ENCODE measurements at places on chromosomes 1 and 21.

DNA sequence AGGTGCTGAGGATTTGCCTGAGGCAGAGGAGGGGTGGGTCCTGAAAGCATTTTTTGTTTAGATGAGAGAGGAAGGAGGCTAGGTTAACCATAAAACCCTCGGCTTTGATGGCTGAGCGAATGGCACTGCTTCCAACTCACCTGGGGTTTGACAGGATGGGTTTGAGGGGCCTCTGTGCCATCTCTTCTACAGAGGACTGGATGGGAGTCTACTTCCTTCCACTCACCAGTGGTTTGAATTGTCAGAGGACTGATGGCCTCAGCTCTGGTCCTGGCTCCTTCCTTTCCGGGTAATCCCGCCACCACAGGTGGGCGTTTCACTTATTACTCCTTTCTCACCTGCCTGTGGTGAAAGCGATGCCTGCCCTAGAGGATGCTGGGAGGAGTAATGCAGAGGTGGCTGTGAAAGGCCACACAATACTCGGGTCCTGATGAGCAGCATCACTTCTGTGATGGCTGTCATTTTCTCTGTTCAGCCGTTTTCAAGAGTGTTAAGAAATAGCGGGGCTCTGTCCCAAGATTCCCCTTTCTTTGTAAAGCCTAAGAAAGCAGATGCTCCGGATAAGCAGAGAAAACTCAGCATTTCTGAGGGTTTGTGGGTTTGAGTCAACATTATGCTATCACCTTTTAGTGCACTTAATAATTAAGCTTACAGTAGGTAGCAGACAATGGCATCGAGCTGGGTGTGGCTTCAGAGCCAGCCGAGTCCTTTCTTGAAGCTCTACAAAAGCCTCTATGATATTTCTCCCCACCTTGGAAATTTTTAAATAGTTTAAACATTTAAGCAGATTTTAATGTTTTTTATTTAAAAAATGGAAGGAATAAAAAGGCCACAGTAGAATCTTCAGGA lies 220.7 kb downstream of the HLX start:
- DNase-seq: no peak

- DNase-seq: no peak
Observed at GRCh38 chr1:55927702-55928290, 651.6 kb downstream of the PLPP3 start.

DNA sequence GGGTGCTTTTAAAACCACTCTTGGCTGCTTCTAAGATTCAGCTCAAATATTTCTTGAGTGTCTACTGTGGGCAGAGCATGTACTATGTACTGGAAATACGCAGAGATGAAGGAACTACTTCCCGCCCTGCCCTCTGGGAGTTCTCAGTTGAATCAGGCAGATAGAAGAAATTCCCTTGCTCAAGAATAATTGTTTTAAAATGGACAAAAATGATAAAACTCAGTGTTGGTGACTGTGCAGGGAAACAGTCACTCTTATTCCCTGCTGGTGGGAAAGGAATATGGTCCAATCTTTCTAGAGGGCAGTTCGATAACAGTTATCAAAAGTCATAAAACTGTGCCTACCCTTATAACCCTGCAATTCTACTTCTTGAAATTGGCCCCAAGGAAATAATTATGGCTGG lies 16.9 kb upstream of the GRHL3 start:
- DNase-seq: no peak

DNA sequence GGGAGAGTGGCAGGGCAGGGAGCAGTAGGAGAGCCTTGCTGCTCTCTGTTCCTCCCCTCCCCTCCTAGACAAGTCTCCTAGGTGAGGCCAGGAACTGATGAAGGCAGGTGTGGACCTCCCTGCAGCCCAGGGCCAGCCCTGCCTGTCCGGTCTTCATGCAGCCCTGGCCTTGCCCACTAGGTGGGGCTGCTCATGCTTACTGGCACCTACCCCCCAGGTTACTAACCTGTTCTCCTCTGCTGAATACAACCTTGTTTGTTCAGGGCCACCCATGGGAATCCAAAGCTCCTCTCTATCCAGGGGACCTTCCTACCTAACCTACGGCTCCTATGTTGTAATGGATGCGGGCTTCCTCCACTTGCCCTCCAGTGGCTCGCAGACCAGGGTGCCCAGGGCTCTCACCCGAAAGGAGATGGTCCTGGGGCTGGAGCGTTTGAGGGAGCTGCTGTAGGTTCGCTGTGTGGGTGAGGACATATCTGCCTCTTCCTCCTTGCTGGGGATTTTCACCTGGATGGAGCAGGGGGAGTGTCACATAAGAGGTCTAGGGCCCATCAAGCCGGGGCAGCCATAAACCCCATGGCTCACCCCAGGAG lies 7.9 kb upstream of the TNNT2 start:
- DNase-seq: peak; percentile 12

- DNase-seq: no peak
Observed at GRCh38 chr1:246703581-246703980, 20.6 kb upstream of the SCCPDH start.

DNA sequence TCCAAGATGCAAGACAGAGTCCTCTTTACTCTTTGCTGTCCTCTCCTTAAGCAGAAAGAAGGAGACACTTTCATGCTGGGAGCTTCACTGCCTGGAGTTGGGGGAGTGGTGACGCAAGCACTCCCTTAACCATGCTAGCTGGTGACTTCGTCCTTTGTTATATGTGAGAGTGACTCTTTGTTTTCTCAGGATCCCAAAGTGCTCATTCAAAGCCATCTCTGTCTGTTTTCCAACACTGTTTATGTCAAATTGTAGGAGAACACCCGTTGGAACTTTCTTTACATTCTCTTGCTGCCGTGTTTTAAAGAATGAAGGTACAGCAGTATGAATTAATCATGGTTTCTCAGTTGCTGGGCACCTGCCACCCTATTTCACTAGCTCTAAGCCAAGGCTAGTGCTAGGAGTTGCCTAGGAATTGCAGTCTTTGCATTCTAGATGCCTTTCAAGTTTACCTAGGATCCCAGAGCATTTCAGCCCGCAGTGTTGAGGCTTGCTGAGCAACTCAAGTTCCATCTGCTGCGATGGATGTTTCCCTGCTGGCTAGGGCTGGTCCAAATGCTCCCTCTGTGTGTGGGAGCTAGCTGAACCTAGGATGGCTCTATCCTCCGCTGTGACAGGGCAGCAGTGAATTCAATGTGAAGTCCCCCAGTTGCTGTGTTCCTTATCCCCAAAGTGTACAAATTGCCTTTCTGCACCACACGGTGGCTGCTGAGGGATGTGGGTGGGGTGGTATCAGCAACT lies 82.6 kb upstream of the GPR52 start:
- DNase-seq: no peak

DNA sequence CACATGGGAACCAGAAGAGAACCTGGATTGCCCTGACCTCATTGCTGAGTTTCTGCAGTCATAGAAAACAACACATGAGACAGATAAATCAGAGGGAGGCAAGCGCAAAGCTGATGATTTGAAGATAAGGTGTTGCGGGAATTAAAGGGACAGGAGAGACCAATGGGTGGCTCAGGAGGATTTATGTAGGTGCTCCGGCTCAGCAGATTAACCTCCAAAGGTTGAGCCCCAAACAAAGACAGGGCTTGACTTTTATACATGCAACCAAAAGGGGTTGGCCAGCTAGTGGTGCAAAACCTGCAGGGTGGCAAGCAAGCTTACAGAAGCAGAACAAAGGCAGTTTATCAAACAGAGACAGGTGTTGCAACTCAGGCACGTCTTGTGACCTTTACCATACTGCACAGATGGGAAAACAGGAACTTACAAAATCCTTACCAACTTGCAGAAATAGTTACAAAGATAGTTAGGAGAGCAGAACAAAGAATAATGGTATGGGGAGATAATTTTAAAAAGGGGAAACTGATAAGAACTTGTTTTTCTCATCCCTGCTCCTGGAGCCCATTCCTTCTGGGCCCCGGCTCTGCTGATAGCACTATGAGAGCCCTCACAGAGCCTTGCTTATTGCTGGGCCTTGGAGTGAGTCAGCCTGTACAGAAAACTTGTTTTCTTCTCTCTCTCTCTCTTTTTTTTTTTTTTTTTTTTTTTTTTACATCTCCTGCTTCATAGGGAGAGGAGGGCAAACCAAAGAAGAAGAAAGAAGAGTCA lies 93.6 kb downstream of the SNRPE start:
- no peak for DNase-seq

GRCh38 chr1:111989531-111990025 lies at the start of gene KCND3:
Gene KCND3, minus strand, starts transcription at chr1:111989668.
- no peak for DNase-seq

GRCh38 chr1:25657121-25657882 lies 40.7 kb downstream of the MAN1C1 start:
- DNase-seq: no peak

DNA sequence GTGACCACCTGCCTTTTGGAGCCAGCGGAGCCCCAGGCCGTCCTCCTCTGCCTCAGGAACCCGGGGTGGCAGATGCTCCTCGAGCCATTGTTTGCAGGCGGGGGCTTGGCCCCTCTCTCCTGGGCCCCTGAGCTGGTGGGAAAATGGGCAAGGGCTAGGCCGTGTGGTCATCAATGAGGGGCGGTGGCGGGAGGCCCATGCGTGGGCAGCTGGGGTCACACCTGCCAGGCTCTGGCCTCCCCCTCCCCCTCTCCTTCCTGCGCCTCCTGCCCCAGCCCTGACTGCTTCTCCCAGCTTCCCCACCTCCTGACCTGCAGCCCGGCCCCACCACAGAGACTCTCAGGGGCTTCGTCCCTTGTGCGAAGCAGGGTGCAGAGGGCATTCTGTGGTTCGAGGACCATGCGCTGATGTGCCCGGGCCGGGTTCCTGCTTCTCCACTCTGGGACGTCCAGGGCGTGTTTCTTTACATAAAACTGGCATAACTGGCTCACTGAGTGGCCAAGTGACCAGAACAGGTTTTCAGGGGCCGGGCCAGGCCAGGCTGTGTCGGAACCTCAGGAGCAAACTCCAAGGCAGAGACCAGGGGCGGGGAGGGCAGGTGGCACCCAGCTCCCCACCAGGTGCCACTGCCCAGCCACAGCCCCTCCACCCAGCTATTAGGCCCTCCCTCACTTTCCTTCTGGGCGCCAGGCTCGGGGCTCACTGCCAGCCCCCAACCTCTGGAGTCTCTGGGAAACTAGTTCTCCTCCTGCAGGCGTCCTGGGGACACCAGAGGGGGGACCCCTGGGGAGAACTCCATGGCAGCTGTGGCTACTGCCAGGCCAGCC lies 9.3 kb downstream of the SAMD11 start:
- DNase-seq: no peak

GRCh38 chr1:210681158-210681557 lies 352.5 kb downstream of the HHAT start:
- no peak for DNase-seq

- DNase-seq: no peak
Observed at GRCh38 chr1:188269956-188270355, 1441.2 kb downstream of the PLA2G4A start.

DNA sequence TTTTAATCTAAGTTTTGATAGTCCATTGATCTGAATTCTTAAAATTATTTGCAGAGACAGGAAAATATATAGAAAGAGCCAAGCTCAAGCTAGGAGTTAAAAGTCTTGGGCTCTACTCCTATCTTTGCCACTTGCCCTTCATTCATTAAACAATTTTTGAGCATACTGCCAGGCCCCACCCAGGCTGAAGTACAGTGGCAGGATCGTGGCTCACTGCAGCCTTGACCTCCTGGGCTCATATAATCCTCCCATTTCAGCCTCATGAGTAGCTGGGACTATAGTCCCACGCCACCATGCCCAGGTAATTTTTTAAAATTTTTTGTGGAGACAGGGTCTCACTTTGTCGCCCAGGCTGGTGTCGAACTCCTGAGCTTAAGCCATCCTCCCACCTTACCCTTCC lies 8.2 kb downstream of the TRMT13 start:
- no peak for DNase-seq

GRCh38 chr1:16375521-16376340 lies 8.7 kb downstream of the SZRD1 start:
- DNase-seq: no peak

- no peak for DNase-seq
Observed at GRCh38 chr1:198892065-198892464, 253.2 kb downstream of the PTPRC start.

- DNase-seq: no peak
Observed at GRCh38 chr1:54714881-54715492, 674 bp upstream of the TTC4 start.

DNA sequence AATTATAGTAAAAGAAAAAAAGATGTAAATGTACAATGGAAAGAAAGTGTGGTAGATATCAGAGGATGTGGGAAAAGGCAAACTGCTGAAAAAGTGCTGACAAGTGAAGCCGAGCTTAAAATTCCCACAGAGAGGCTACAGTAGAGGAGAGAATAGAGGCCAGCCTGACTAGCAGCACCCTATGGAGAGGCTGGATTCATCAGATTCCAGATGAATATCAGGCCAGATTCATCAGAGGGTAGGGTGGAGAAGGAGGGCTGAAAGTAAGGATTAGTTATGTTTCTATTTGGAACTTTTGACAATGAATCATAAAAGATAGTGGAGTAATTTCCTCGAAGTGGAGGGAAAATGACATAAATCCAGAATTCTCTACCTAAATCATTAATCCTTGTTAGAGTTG lies 60.4 kb upstream of the NEK7 start:
- no peak for DNase-seq

- DNase-seq: no peak
Observed at GRCh38 chr1:3020263-3020909, 881 bp upstream of the ACTRT2 start.

GRCh38 chr1:25023826-25024225 lies 93.8 kb upstream of the RUNX3 start:
- DNase-seq: no peak

GRCh38 chr1:53439337-53440207 lies 19.6 kb upstream of the DMRTB1 start:
- DNase-seq: no peak

DNA sequence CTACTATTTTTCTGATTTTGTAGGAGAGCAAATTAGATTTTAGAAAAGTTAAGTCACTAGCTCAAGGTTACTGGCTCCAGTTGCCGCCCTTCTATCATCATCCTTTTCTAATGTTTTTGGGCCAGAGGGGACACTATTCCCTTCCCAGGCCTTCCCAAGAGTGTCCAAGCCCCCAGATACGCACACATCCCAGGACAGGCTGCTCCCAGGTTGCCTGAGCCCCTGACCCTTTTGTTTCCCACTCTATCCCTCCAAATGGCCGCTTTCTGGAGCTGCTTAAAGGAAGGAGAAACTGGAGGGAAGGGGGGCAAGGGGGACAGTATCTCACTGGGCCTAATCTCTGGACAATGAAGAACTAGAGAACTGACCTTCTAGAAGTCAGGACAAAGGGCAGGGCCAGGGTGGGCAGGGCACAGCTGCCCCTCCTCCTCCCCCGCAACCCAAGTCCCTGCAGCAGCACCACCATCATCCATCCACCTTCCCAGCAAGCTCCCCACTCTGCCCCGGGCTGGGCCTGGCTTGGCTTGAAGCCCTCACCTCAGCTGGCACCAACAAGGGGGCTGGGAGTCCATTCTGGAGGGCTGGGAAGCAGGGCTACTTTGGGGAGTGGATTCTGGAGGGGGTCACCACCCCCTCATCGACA lies 1.1 kb upstream of the MAP7D1 start:
- DNase-seq: no peak

DNA sequence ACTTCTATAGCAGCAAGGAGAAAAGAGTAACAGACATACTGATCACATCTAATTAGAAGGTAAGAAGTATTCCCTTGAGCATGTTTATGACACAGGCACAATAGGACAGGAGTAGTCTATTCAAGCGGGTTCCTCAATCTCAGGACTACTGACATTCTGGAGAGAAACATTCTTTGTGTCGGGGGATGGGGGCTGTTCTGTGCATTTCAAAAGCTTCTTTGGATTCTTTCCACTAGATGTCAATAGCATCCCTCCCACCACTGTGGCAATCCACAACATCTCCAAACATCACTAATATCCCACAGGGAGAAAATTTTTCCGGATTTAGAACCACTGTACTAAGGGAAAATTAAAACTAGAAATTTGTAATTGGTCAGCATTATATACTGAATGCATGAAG lies 56.9 kb downstream of the ADAMTS5 start:
- no peak for DNase-seq

- DNase-seq: no peak
Observed at GRCh38 chr1:51669816-51670215, 52.9 kb downstream of the OSBPL9 start.

Data from CD4-positive, alpha-beta T cell treated with Interleukin-12 subunit alpha and Interleukin-12 subunit beta, for 1 hour (primary cell).